GM20000 (cell line): ENCODE measurements at places on chromosomes 6 and 20.

GRCh38 chr20:32485770-32486478 lies 99.2 kb downstream of the NOL4L start:
- DNase-seq: no peak

DNA sequence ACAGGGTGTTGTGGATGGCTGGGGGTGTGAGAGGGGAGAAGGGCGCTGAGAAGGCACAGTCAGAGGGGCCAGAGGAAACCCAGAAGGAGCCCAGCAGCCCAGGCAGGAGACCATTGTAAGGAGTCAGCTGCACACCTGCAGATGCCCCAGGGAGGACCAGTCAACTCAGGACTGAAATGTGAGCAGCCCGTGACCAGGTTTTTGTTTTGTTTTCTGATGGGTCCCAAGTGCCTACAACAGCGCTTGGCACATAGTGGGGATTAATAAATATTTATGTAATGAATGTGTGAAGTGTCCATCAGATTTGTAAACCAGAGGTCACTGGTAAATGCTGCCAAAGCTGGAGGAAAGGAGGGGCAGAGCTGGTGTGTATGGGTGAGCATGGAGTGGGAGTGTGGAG lies 30.2 kb downstream of the TRAM2 start:
- peak; percentile 51 for DNase-seq

- no peak for DNase-seq
Observed at GRCh38 chr20:59000326-59000725, 6.7 kb downstream of the CTSZ start.

GRCh38 chr6:57423468-57423867 lies 106.0 kb downstream of the PRIM2 start:
- DNase-seq: no peak

GRCh38 chr6:147227770-147228320 lies 23.6 kb downstream of the STXBP5 start:
- DNase-seq: no peak

GRCh38 chr20:48594533-48594932 lies 233.3 kb downstream of the PREX1 start:
- DNase-seq: no peak

- no peak for DNase-seq
Observed at GRCh38 chr6:34147906-34148630, 2.2 kb upstream of the GRM4 start.

- peak; percentile 27 for DNase-seq
Observed at GRCh38 chr6:11353921-11354389, 121.5 kb upstream of the NEDD9 start.

GRCh38 chr6:15832841-15833240 lies 170.0 kb upstream of the DTNBP1 start:
- DNase-seq: no peak

DNA sequence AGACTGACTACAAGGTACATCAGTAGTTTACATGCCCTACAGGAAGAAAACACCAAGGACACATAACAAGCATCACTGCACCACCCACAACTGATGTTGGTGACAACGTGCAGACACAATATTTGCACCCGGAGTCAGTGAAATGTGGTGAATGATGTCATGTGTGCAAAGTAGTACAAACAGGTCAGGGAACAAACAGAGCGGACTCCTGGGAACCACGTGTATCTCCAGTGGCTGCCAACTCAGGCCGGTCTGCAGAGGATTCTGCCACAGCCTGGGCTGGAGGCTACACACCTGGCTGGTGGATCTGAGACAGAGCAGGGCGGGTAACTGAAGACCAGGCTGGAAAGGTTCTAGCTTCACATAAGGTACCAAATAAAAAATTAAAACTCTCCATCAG lies 28.2 kb upstream of the RPS6KA2 start:
- no peak for DNase-seq

- DNase-seq: no peak
Observed at GRCh38 chr6:11368760-11369159, 136.3 kb upstream of the NEDD9 start.
